Foreskin melanocyte (primary cell): ENCODE measurements at places on chromosomes 1 and 21.

- DNase-seq: no peak
These were observed 10.9 kb upstream of the BOLA1 start for GRCh38 chr1:149888247-149888998.

- DNase-seq: no peak
These were observed 1.5 kb downstream of the KCNA3 start for GRCh38 chr1:110673197-110673701.

DNA sequence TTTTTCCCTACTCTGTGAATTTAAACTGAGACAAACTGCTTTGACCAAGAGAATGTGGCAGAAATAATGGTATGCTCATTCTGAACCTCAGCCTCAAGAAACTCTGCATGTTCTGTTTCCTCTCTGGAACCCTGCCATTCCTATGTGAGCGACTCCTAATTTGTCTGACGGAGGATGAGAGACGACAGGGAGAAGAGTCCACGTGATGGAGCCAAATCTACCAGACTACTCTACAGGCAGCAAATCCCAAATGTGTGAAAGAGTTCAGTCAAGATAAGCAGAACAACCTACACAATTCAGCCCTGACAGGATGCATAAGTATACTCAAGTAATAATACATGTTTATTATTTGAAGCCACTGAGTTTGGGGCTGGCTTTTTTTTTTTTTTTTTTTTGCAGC lies 153.5 kb downstream of the DPYD start:
- DNase-seq: no peak

DNA sequence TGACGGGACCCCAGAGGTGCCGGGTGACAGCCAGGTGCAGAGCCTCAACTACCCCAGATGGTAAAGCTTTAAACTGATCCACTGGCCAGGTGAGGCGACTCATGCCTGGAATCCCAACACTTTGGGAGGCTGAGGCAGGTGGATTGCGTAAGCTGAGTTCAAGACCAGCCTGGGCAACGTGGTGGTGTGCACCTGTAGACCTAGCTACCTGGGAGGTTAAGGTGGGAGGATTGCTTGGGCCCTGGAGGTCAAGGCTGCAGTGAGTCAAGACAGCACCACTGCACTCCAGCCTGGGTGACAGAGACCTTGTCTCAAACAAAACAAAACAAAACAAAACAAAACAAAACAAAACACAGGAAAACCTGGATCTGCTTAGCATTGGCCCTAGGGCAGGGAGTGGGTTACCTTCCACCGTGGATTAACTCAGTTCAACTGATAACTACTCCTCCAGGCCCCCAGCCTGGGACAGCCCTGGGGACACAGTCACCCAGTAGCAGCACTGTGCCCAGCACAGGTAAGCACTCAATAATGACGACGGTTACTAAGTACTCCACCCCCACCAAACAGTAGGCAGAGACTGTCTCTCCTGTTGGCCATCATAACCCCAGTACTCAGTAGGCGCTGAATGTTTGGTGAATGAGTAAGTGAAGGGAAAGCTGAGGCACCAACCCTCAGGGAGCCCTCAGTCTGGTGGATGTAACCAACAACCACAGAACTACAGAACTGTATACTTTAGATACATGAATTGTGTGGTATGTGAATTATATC lies 21.6 kb downstream of the SLC66A1 start:
- DNase-seq: no peak

GRCh38 chr1:235286667-235287066 lies 41.3 kb downstream of the ARID4B start:
- no peak for DNase-seq

DNA sequence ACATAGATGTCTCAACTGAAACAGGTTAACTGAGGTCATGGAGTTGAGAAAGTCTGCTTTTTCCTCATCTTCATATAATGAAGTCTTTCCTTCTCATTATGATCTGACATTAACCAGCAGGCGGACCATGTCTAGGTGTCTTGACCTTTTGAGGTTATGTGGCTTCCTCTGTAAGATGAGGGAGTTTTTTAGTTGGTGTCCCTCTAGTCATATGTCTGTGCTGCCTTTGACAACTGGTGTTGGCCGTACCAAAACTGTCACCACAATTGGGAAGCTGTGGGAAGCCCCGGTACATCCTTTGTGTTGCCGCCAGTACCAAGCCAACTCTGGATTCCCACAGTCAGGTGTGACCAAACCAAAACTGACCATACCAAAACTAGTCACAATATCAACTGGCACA lies 105.1 kb downstream of the PBX1 start:
- DNase-seq: no peak

- DNase-seq: peak; percentile 18
These were observed 267.7 kb downstream of the AKT3 start for GRCh38 chr1:243582326-243582725.
